Neuronal stem cell (in vitro differentiated cells): ENCODE measurements at places on chromosomes 6 and 20.

DNA sequence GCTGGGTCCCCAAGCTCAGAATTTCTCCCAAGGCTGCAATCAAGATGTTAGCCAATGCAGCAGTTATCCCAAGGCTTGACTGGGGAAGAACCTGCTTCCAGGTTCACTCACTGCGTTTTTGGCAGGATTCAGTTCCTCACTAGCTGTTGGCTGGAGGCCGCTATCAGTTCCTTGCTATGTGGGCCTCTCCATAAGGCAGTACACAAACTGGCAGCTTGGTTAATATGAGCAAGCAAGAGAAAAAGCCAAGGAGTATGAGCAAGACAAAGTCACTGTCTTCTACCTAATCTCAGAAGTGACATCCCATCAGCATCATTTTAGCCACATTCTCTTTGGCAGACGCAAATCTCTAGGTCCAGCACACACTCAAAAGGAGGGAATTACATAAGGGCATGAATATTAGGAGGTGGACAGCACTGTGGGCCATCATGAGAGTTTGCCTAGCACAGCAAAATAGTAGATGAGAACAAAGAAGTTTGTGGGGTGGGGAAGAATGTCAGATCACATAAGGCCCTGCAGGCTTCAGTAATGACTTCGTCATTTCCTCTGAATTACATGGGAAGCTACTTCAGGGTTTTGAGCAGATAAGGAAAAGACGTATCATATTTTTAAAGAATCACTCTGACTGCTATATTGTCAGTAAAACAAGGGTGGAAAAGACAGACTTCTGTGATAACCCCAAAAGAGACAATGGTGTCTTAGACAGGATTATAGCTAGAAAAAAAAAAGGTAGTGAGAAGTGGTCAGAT lies 25.5 kb downstream of the LMBRD1 start:
- H3K27ac ChIP-seq, result no peak overlapping the region
- H3K4me1 ChIP-seq, result no peaks in the 10 kb centered on the region
- no peaks in the 10 kb centered on the region for H3K36me3 ChIP-seq
- H3K27me3 ChIP-seq, result no peaks in the 10 kb centered on the region
- no peak overlapping the region for H3K4me3 ChIP-seq

DNA sequence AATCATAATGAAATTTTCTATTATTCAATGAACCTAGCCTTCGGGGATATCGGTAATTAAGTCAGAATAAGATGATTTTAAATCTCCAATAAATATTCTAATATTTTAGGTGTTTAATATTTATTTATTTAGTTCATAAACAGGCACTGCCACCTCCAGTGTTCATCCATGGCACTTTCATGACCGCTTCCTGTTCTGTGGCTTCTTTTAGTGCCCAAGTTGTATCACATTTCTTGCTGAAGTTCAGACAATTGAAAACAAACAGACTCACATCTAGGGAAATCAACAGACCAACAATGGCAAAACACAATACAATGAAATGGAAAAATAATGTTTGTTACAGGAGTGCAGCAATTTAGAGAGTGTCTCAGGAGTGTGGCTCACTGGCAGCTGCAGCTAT lies 26.0 kb downstream of the HDDC2 start:
- no peak for DNase-seq
- H3K27ac ChIP-seq, result no peak overlapping the region
- H3K4me1 ChIP-seq, result no peaks in the 10 kb centered on the region
- H3K27me3 ChIP-seq, result no peaks in the 10 kb centered on the region
- H3K4me3 ChIP-seq, result no peak overlapping the region

DNA sequence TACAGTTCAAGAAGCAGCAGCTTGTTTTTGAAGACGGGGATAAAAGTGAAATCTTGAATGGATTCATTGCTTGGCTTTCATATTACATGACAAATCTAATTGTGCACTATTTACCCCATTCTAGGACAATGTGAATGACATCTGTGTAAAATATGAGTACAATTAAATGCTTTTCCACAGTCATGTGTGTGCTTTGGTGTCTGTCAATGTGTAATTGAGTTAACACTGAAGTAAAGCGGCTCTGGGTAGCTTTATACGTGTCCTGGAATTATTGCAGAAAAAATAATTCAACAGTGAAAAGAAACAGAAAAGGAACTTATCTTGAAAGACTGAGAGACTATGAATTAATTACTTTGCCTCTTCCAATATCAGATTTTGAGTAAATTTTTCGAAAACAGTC lies 233.5 kb upstream of the HS3ST5 start:
- H3K27ac ChIP-seq, result no peak overlapping the region
- no peaks in the 10 kb centered on the region for H3K4me1 ChIP-seq
- no peak for DNase-seq
- H3K27me3 ChIP-seq, result no peaks in the 10 kb centered on the region

DNA sequence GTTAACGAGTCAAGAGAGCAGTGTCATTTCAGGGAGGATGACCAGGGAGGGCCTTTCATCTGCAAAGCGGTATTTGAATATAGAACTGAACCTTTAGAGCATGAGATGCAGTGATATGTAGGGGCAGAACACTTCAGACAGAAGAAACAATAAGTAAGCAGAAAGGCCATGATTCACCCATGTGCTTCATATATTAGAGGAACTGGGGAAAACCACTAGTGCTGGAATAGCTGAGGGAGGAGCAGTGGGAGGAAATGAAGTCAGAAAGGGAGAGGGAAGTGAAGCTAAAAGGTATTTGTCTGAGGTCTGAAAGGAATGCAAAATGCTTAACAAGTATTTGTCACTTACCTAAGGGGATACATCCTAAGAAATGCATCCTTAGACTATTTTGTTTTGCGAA lies 391.2 kb downstream of the ADGRB3 start:
- H3K36me3 ChIP-seq, result no peaks in the 10 kb centered on the region
- H3K4me1 ChIP-seq, result no peaks in the 10 kb centered on the region
- H3K27ac ChIP-seq, result no peak overlapping the region
- H3K27me3 ChIP-seq, result no peaks in the 10 kb centered on the region
- no peak for DNase-seq

DNA sequence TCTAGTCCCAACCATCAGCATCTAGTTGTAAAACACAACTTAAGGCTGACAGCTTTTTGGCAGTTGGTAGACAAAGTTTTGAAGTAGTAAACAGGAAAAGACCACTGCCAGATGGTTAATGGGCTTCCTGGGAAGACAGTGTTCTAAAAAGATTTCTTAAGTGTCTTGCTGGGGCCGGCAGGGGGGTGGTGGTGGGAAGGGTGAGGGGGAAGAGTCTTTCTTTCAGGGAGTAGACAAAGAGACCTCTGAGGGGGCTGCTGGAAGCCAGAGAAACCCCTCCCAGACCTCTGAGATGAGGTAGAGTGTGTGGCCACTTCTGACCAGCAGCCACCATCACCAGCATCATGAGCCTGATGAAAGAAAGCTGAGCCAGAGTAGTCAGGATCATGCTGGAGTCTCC lies 784.9 kb downstream of the TENT5A start:
- H3K27ac ChIP-seq, result no peak overlapping the region
- H3K4me1 ChIP-seq, result peaks cover 3% of the 10 kb centered on the region
- H3K4me3 ChIP-seq, result no peak overlapping the region
- no peak for DNase-seq

DNA sequence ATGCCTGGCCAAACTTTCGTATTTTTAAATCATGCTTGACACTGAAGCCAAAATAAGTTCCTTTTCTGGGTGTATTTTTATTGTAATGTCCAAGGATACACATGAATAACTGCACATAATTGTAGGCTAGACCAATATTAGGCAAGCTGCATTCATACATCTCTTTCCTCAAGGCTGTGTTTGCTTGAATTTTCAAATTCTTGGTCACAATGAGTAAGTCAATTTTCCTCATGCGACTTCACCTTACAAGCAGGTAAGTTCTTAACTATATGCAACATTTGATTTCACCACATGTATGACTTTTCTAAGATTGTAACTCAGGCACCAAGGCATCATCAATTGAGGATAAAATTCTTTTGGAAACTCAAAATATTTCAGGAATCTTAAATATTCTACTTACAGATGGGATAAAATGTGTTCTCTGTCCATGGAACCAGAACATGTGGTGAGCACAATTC lies 112.4 kb upstream of the ZNF217 start:
- H3K36me3 ChIP-seq, result no peaks in the 10 kb centered on the region
- H3K27me3 ChIP-seq, result no peaks in the 10 kb centered on the region
- peaks cover 9% of the 10 kb centered on the region for H3K4me1 ChIP-seq
- no peak overlapping the region for H3K4me3 ChIP-seq
- no peak overlapping the region for H3K27ac ChIP-seq
- DNase-seq, result no peak

DNA sequence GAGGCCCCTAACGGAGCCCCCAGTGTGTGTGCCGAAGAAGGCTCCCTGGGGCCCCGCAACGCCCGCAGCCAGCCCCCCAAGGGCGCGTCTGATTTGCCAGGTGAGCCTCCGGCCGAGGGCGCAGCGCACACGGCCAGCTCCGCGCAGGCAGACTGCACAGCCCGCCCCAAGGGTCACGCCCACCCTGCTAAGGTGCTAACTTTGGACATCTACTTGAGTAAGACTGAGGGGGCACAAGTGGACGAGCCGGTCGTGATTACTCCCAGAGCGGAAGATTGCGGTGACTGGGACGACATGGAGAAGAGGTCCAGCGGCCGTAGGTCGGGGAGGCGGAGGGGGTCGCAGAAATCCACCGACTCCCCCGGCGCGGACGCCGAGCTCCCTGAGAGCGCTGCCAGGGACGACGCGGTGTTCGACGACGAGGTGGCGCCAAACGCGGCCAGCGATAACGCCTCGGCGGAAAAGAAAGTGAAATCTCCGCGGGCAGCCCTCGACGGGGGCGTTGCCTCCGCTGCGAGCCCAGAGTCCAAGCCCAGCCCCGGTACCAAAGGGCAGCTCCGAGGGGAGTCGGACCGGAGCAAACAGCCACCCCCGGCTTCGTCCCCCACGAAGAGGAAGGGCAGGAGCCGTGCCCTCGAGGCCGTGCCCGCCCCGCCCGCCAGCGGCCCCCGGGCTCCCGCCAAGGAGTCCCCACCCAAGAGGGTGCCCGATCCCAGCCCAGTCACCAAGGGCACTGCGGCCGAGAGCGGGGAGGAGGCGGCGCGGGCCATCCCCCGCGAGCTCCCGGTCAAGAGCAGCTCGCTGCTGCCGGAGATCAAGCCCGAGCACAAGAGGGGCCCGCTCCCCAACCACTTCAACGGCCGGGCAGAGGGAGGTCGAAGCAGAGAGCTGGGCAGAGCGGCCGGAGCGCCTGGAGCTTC lies 117.0 kb downstream of the RTN4IP1 start:
- H3K36me3 ChIP-seq, result no peaks in the 10 kb centered on the region
- peaks cover 10% of the 10 kb centered on the region for H3K4me1 ChIP-seq
- peak; percentile 36 for DNase-seq
- H3K27me3 ChIP-seq, result peaks cover 87% of the 10 kb centered on the region

DNA sequence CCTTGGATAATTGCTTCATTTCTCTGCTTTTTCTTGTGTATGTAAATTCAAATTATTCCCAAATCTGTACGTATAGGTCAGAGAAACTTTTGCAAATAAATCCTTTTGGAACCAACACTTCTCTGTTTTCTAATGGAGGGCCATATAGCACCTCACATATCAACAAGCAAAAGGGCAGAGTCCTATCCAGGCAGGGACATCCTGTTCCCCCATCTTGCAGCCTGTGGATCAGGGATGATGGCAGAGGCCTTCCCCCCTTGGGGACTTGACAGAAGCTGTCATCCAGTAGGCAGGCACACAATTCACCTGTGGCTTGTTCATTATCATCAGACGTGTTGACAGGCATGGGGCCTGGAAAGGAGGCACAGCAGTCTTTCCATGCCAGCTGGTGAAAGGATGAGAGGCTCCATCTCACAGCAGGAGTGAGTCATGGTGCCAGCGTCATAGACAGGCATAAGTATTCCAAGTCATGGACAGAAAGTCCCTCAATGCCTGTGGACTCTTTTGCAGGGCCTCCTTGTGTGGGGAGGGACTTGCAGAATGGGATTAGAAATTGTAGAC lies 31.8 kb upstream of the PLEKHG1 start:
- H3K4me1 ChIP-seq, result peaks cover 3% of the 10 kb centered on the region
- H3K4me3 ChIP-seq, result no peak overlapping the region
- DNase-seq, result no peak

GRCh38 chr6:135831016-135831415 lies 20.5 kb upstream of the PDE7B start:
- no peak overlapping the region for H3K27ac ChIP-seq
- H3K4me1 ChIP-seq, result peaks cover 3% of the 10 kb centered on the region
- H3K4me3 ChIP-seq, result no peak overlapping the region
- H3K27me3 ChIP-seq, result no peaks in the 10 kb centered on the region

DNA sequence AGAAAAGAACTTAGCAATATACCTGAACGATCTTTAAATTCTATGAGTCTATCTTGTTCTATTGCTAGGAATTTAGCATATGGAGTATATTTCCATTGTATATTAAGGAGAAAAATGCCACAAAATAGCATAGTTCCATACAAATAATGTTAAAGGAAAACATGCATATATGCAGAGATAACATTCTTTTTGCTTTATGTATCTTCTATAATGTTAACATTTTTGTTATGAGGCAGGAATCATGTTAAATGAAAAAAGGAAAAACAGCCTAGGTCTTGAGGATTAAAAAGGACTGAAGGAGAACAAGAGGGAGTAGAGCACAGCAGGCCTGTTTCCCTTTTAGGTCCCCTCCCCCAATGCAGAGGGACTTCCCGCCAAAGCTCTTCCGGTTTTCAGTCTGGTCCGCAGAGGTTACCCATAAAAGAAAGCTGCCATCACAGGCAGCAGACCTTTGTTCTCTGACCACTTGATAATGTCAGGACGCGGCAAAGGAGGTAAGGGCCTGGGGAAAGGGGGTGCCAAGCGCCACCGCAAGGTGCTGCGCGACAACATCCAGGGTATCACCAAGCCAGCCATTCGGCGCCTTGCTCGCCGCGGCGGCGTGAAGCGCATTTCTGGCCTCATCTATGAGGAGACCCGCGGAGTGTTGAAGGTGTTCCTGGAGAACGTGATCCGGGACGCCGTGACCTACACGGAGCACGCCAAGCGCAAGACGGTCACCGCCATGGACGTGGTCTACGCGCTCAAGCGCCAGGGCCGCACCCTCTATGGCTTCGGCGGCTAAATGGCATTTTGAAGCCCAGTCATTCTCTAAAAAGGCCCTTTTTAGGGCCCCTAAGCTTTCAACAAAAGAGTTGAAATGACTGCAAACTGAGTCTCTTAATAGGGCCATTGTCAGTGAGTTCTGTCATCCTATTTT lies 108.4 kb upstream of the PRSS16 start:
- peak overlapping the region; percentile 69 for H3K27ac ChIP-seq
- peaks cover 14% of the 10 kb centered on the region for H3K4me1 ChIP-seq
- H3K4me3 ChIP-seq, result peak overlapping the region; percentile 61
- peak; percentile 72 for DNase-seq

DNA sequence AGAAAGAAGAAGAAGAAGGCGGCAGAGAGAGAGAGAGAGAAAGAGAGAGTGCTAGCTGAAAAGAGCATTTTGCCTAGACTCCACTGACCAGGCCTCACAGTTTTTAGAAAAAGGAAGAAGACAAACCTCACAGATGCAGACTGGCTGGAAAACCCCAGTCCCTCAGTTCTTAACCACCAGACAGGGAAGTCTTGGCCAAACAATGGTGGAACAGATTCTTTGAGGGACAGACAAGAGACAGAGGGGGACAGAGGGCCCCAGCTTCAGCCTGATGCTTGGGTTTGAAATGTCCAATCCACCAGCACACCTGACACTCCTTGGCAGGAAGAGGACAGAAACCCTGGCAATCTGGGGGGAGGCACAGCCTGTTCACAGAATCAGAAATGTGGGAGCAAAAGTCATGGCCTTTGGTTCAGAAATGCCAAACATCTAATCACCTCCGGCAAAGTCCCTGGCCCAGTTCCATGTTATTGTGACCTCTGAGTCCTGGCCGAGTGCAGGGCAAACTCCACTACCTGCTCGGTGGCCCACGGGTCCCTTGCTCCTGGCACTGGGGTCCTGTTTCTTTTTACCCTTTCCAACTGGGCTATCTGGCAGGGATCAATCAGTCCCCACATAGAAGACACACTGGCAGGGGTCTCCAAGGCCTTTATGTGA lies 235.2 kb downstream of the LY86 start:
- H3K27ac ChIP-seq, result no peak overlapping the region
- H3K27me3 ChIP-seq, result no peaks in the 10 kb centered on the region
- no peak overlapping the region for H3K4me3 ChIP-seq
- peaks cover 16% of the 10 kb centered on the region for H3K4me1 ChIP-seq
- no peaks in the 10 kb centered on the region for H3K36me3 ChIP-seq
